ENCODE measurements at places on chromosomes 3 and 15. TPM values are rescaled to one million over a fixed set of nuclear protein-coding genes. Genes with fewer than 3 reads are reported as not detected.

The GABRG3 gene
- total RNA-seq = not detected

The TEX9 gene
- 5.4 TPM for total RNA-seq

The CCR3 gene
- total RNA-seq = 0.10 TPM

The CAMK2N2 gene
- total RNA-seq = 0.29 TPM

The PGBD4 gene
- total RNA-seq = 2.5 TPM

The LPP gene
- total RNA-seq = 21.3 TPM

The KCNMB2 gene
- total RNA-seq = 27.4 TPM

The TNFAIP8L3 gene
- total RNA-seq = 0.48 TPM

The FHIT gene
- 2.4 TPM for total RNA-seq

The SACM1L gene
- 40.1 TPM for total RNA-seq

The IGDCC3 gene
- total RNA-seq = not detected

The QRICH1 gene
- total RNA-seq = 121 TPM

The GOLGA8J gene
- not detected for total RNA-seq

The CPB1 gene
- total RNA-seq = not detected

The ITIH1 gene
- not detected for total RNA-seq

GRCh38 chr15:66961407-66961884, 104.0 kb upstream of the SMAD3 start:
- no peak for DNase-seq

DNA sequence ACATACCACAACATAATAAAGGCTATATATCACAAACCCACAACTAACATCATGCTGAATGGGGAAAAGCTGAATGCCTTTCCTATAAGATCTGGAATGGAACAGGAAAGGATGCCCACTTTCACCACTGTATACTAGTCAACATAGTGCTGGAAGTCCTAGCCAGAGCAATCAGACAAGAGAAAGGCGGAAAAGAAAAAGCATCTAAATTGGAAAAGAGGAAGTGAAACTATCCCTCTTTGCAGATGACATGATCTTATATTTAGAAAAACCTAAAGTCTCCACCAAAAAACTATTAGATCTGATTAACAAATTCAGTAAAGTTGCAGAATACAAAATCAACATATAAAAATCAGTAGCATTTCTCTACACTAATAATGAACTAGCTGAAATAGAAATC, 14.6 kb upstream of the PIK3CA start:
- no peak for DNase-seq

- no peak for DNase-seq
Measured at GRCh38 chr3:165503346-165503745, 307.2 kb upstream of the SLITRK3 start.

- DNase-seq = no peak
Measured at GRCh38 chr3:114333180-114333922, 39.5 kb downstream of the TIGIT start.

DNA sequence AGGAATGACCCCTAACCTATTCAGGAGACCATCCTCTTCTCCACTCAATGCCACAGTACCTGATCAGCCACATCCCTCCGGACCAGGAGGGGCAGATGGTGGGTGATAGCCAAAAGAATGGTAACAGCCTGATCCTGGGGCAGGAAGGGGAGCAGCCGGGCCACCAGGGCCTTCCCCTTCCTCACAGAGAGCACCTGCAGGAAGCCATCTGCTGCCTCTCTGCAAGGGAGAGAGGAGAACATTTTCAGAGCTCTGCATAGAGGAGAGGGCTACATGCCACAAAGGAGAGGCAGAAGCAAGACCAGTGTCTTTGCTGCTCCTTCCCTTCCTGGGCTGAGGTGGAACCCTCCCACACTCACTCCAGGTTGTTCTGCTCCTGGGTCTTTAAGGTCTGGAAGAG, 5.5 kb upstream of the SPG11 start:
- no peak for DNase-seq

DNA sequence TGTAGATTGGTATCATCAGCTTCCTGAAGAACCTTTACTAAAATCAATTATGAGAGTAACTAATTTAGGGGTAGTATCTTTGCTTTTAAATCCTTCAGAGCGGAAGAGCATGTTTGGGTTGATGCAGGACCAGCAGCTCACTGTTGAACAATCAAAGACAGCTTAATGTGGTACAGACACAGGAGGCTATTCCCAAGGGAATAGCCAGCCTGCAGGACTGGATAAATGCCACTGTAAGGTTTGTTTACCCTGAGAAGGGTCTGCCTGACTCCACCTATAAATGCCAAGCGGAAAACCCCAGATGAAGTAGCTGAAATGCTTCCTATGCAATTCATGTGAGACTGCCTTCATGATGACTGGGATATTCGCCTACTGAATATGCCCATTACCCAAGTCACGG, 16.0 kb upstream of the STAC start:
- DNase-seq = no peak

GRCh38 chr15:33115191-33115861, 79.2 kb downstream of the FMN1 start:
- no peak for DNase-seq

- DNase-seq = no peak
Measured at GRCh38 chr3:197450308-197450707, 105.5 kb downstream of the BDH1 start.

- no peak for DNase-seq
Measured at GRCh38 chr3:108352176-108352575, 55.8 kb downstream of the HHLA2 start.

DNA sequence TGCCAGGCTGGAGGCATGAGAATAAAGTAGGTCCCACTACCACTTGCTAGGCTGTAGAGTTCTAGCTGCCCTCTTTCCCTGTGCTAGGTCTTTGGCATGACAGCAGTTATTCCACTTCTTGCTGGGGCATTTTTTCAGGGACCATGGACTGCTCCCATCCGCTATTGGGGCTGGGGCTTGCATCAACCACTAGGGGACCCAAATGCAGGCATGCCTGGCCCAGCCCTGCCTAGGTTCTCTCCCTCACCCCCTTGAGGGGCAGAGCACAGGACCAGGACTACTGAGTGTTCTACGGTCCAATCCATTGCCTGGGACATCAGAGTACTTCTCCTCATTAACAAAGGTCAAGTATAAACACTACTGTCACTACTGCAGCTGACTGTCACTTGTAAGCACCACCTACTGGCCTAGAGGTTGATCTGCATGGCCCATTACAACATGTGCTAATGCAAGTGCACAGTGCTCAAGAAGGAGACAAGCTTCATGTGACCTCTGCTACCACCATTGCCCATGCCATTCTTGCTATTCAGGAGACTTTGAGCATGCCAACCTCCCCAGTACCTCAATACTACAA, 270.5 kb downstream of the MBNL1 start:
- DNase-seq = no peak

DNA sequence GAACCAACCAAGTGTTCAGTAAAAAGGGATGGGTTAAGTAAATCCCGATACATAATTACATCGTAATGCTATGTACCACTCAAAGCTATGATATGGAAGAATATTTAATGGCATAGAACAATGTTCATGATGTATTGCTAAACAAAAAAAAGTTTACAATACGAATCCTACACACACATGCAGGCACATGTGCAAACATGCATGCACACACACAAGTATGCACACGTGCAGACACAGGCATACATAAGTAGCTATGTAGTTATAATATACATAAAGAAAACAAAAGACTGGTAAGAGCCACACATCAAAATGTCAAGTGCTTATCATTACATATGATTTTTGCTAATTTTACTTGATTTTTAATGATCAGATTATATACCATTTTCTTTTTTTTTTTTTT, 74.2 kb downstream of the ARRDC4 start:
- no peak for DNase-seq

DNA sequence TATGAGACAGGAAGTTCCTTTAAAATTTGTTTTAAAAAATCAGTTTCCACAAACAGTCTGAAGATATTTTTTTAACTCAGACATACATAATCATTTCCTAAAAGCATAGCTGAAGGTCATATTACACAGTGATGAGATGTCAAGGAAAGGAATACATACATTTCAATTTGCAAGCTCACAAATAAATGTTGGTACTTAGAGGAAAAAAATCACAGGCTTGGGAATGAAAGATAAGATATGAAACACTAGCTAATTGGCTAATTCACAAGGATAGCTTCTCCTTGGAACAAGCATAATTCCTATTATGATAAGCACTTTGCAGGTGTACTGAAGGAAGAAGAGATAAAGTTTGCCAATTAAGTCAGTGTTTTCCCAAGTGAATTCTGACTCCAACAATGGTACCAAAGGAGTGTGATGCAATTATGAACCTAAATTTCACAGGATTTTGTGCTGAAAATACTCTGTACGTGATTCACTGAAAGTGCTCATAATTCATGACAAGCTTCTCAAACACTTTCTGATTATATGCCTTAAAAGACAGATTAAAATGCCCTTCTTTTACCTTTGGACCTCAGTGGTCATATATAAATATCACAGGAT, 112.4 kb downstream of the FRMD5 start:
- no peak for DNase-seq

DNA sequence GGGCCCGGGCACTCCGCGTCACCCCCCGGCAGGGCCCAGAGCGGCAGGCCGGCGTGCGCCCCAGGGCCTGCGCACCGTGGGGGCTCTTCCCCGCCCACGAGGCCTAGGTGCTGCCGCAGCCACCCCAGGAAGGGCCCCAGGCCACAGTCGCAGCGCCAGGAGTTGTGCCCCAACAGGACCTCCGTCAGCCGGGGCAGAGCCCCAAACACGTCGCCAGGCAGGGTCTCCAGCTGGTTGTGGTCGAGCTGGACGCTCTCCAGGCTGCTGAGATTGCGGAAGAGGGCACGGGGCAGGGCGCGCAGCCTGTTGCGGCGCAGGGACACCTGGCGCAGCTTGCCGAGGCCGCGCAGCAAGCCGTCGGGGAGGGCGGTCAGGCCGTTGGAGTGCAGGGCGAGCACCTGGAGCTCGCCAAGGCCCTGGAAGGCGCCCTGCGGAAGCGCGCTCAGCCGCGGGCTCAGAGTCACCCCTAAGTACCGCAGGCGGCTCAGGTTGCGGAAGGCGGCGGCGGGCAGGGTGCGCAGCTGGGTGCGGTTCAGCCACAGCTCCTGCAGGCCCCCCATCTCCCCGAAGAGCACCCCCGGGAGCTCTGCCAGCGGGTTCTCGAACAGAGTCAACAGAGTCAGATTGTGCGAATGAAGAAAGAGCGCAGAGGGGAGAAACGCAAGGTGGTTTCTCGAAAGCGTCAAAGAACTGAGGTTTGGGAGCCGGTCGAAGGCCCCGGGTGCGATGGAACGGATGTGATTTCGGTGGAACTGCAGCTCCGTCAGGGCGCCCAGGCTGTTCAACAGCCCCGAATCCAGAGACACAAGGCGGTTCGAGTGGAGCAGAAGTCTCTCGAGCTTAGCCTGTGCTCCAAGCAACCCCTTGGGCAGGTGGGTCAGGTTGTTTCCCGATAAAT, 2.0 kb downstream of the GP5 start:
- DNase-seq = no peak

DNA sequence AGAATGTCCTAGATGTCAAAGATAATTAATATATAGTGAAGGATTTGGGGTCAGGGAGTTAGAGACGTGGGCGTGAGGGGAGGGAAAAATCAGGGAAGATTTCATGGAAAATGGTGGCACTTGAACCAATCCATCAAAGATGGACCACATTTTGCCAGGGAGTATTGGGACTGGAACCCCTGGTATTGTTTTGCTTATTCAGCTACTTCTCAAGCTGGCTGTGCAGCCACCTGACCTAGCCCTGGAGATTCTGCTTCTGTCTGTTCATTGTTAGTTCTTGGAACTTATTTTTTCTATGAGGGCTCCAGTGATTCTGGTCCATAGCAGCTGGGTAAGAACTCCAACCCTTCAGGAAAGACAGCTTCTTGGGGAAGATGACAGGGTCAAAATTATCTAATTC, 3.3 kb upstream of the THRB start:
- DNase-seq = no peak

All from RPMI7951 (cell line).